Activated CD4-positive, alpha-beta T cell treated with anti-CD3 and anti-CD28 coated beads, Interleukin-2, amount 10 ng/mL, durations not matched to agents 24 days and 14 days (primary cell): ENCODE measurements at places on chromosomes 6 and 20.

DNA sequence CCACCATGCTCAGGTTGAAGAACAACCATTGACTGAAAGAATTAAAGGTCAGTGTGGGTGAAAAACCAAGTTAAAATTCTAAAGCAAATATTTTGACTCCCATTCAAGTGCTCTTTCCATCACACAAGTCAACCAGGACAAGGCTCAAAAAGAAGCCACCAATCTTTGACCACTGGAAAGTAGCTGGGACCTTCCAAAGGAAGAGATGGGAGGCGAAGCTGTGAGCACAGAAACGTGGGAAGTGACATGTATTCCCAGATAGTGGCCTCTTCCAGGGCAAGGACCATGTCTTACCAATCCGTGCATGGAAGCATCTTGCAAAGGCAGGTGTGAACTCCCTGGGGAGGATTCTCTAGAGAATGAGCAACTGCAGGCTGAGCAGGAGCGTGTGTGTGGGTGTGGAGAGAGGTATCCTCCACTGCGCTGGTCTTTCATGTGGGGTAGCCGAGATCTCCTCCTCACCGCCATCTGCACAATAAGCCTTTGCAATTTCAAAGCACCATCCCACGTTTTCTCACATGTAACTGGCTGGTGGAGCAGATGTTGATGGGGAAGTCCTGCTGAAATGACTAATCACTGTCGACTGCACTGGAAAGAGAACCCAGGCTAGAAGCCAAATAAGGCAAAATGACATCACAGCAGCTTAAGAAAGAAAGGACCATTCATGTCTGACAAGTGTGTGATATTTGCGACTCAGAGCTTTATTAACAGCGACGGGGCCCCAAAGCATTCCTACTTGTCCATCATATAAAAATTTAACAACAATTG, 189.4 kb upstream of the RREB1 start:
- peaks cover 23% of the 10 kb centered on the region for H3K4me1 ChIP-seq
- no peaks in the 10 kb centered on the region for H3K36me3 ChIP-seq
- DNase-seq, result peak; percentile 81
- H3K4me3 ChIP-seq, result no peak overlapping the region

- no peaks in the 10 kb centered on the region for H3K36me3 ChIP-seq
- no peak overlapping the region for H3K27ac ChIP-seq
- DNase-seq, result peak; percentile 88
- no peaks in the 10 kb centered on the region for H3K4me1 ChIP-seq
- no peak overlapping the region for H3K4me3 ChIP-seq
These were observed 72.5 kb downstream of the B3GAT2 start for GRCh38 chr6:70884074-70884983.

GRCh38 chr6:134111726-134112125, 59.3 kb upstream of the SLC2A12 start:
- peaks cover 20% of the 10 kb centered on the region for H3K27me3 ChIP-seq
- DNase-seq, result no peak
- H3K36me3 ChIP-seq, result no peaks in the 10 kb centered on the region
- H3K27ac ChIP-seq, result no peak overlapping the region
- peaks cover 2% of the 10 kb centered on the region for H3K4me1 ChIP-seq
- H3K4me3 ChIP-seq, result no peak overlapping the region

DNA sequence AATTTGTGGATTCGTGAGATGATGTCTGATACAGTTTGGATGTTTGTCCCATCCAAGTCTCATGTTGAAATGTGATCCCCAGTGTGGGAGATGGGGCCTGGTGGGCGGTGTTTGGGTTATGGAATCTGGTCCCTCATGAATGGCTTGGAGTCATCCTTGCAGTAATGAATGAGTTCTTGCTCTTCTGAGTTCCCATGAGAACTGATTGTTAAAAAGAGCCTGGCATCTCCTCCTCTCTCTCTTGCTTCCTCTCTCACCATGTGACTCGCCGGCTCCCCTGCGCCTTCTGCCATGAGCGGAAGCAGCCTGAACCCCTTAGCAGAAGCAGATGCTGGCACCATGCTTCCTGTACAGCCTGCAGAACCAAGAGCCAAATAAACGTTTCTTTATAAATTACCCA, 30.5 kb upstream of the RPP40 start:
- peaks cover 7% of the 10 kb centered on the region for H3K4me1 ChIP-seq
- H3K4me3 ChIP-seq, result no peak overlapping the region
- H3K27me3 ChIP-seq, result no peaks in the 10 kb centered on the region
- no peak overlapping the region for H3K27ac ChIP-seq
- no peak for DNase-seq

DNA sequence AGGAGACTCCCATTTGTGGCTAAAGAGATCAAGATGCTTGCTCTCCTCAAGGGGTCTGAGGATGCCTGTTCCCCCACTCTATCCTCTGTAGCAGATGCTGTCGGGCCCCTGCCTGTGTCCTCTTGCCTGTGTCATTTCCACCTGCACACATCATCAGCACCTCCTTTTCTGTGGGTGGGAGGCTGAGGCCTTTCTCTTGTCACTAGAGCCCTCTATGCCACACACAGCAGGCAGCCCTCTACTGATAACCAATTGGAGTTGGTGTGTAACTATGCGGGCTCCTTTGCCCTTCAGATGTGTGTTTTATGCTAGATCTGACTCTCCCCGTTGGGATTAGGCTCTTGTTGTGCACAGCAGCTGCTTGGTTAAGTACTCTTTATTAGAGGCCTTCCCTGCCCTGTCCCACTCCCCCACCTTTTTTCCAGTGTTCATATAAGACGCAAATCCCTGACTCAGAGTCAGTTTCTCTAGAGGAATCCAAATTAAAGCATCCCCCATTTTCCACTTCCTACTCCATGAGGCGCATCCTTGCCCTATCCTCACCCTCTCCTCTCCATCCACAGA, 7.7 kb downstream of the TREML2 start:
- H3K4me3 ChIP-seq, result no peak overlapping the region
- no peak overlapping the region for H3K27ac ChIP-seq
- no peaks in the 10 kb centered on the region for H3K27me3 ChIP-seq
- no peak for DNase-seq
- peaks cover 50% of the 10 kb centered on the region for H3K36me3 ChIP-seq
- peaks cover 31% of the 10 kb centered on the region for H3K4me1 ChIP-seq

- no peak overlapping the region for H3K4me3 ChIP-seq
- peaks cover 45% of the 10 kb centered on the region for H3K4me1 ChIP-seq
- no peak overlapping the region for H3K27ac ChIP-seq
- peaks cover 72% of the 10 kb centered on the region for H3K36me3 ChIP-seq
- no peak for DNase-seq
These were observed 10.0 kb downstream of the CD83 start for GRCh38 chr6:14127611-14128010.

DNA sequence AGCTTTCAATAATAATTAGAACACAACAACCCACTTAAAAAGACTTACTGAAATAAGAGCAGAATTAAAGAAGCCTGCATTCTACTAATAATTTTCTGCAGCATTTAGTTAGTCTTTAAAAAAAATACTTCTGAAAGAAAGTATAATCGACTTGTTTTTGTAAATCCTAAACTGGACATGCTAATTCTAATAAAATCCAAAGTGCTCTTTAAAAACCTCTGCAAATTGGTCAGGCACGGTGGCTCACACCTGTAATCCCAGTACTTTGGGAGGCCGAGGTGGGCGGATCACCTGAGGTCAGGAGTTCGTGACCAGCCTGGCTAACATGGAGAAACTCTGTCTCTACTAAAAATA, 57.5 kb upstream of the ARMH2 start:
- no peaks in the 10 kb centered on the region for H3K27me3 ChIP-seq
- H3K27ac ChIP-seq, result peak overlapping the region; percentile 91
- DNase-seq, result no peak
- peaks cover 55% of the 10 kb centered on the region for H3K4me1 ChIP-seq
- peaks cover 56% of the 10 kb centered on the region for H3K36me3 ChIP-seq
- H3K4me3 ChIP-seq, result peak overlapping the region; percentile 32

DNA sequence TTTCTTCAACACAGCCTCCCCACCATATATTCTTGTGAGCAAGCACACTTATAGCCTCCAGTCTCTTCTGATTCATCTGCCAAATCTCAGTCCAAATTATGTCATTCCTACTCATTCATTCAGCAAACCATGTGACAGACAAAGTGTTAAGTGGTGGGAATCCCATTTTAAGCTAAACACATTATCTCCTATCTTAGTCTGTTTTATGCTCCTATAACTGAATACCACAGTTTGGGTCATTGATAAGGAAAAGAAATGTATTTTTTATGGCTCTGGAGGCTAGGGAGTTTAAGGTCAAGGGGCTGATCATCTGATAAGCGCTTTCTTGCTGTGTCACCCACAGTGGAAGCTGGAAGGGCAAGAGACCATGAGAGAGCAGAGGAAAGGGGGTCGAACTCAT, 23.9 kb upstream of the SMIM13 start:
- no peak for DNase-seq
- H3K36me3 ChIP-seq, result no peaks in the 10 kb centered on the region
- H3K4me1 ChIP-seq, result no peaks in the 10 kb centered on the region

- no peak for DNase-seq
- no peaks in the 10 kb centered on the region for H3K4me1 ChIP-seq
- no peak overlapping the region for H3K4me3 ChIP-seq
- H3K36me3 ChIP-seq, result no peaks in the 10 kb centered on the region
- no peaks in the 10 kb centered on the region for H3K27me3 ChIP-seq
These were observed 654.2 kb upstream of the MAP3K7 start for GRCh38 chr6:91240878-91241603.

DNA sequence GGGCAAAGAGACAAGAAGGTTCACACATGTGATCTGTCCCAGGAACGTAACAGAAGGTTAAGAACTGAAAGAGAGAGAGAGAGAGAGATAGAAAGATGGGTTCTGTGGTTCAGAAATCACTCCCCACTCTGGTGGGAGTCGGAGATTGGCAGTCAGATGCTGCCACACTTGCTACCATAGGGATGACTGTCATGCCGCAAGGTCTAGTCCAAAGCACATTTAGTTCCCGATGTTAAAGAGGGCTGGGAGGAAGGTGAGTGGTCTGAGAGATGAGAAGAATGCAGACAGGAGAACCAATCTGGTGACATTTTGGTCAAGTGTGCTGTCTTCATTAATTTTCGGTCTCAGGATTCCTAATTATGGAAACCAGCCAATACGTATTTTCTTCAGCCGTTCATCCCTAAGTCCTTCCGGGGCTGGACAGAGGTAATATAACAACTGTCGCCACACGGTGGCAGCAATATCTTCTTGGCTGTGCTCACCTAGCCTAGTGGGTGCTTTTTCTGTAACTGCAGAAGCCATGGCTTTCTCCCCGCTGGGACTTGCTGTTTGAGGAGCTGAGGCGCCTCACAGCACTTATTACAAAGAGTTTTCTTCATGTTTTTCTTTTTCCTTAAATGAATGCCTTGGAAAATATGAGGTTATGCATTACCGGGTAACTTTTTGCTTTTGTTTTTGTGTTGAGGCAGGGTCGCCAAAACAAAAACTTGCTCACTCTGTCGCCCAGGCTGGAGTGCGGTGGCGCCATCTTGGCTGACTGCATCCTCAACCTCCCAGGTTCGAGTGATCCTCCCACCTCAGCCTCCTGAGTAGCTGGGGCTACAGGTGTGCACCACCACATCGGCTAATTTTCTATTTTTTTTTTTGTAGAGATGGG, 46.0 kb downstream of the SLC35D3 start:
- peaks cover 4% of the 10 kb centered on the region for H3K4me1 ChIP-seq
- H3K4me3 ChIP-seq, result no peak overlapping the region
- H3K36me3 ChIP-seq, result no peaks in the 10 kb centered on the region
- no peak overlapping the region for H3K27ac ChIP-seq
- peaks cover 50% of the 10 kb centered on the region for H3K27me3 ChIP-seq

- H3K36me3 ChIP-seq, result no peaks in the 10 kb centered on the region
- no peak for DNase-seq
- no peak overlapping the region for H3K27ac ChIP-seq
- H3K4me3 ChIP-seq, result no peak overlapping the region
- peaks cover 35% of the 10 kb centered on the region for H3K27me3 ChIP-seq
These were observed 18.4 kb upstream of the MRPS18A start for GRCh38 chr6:43705996-43706395.

- no peak overlapping the region for H3K27ac ChIP-seq
- H3K27me3 ChIP-seq, result peaks cover 23% of the 10 kb centered on the region
- H3K4me3 ChIP-seq, result no peak overlapping the region
- no peaks in the 10 kb centered on the region for H3K36me3 ChIP-seq
These were observed 56.6 kb upstream of the POU3F2 start for GRCh38 chr6:98777762-98778161.

GRCh38 chr6:46505693-46506512, 14.7 kb upstream of the RCAN2 start:
- H3K4me1 ChIP-seq, result no peaks in the 10 kb centered on the region
- no peaks in the 10 kb centered on the region for H3K36me3 ChIP-seq
- no peak overlapping the region for H3K27ac ChIP-seq
- H3K27me3 ChIP-seq, result peaks cover 2% of the 10 kb centered on the region
- no peak for DNase-seq
- no peak overlapping the region for H3K4me3 ChIP-seq

GRCh38 chr6:113122060-113122459, 735.1 kb upstream of the MARCKS start:
- DNase-seq, result no peak
- no peaks in the 10 kb centered on the region for H3K36me3 ChIP-seq
- H3K4me3 ChIP-seq, result no peak overlapping the region
- no peak overlapping the region for H3K27ac ChIP-seq
- H3K27me3 ChIP-seq, result no peaks in the 10 kb centered on the region

DNA sequence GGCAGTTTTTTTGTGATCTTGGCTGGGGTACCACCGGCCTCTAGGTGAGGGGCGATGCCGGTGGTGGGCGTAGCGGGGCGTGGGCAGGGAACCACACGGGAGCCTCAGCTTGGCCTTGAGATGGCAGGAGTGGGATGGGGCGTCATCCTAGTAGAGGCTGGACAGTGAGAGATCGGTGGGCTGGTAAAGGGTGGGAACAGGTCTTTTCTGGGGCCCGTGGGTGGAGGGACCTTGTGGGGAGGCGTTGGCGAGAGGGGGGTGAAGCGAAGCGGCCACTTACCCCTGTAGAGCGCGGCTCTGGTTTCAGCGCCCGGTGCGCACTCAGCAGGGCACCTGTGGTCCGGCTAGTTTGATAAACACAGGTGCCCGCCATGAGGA, 12.0 kb downstream of the ITPR3 start:
- peak overlapping the region; percentile 73 for H3K4me3 ChIP-seq
- peak overlapping the region; percentile 85 for H3K27ac ChIP-seq
- H3K27me3 ChIP-seq, result no peaks in the 10 kb centered on the region
- DNase-seq, result no peak
- H3K36me3 ChIP-seq, result peaks cover 23% of the 10 kb centered on the region
- peaks cover 53% of the 10 kb centered on the region for H3K4me1 ChIP-seq

- no peaks in the 10 kb centered on the region for H3K27me3 ChIP-seq
- DNase-seq, result no peak
- H3K36me3 ChIP-seq, result peaks cover 29% of the 10 kb centered on the region
- H3K4me3 ChIP-seq, result no peak overlapping the region
- no peak overlapping the region for H3K27ac ChIP-seq
These were observed 114.9 kb downstream of the MAP3K5 start for GRCh38 chr6:136677344-136677743.

DNA sequence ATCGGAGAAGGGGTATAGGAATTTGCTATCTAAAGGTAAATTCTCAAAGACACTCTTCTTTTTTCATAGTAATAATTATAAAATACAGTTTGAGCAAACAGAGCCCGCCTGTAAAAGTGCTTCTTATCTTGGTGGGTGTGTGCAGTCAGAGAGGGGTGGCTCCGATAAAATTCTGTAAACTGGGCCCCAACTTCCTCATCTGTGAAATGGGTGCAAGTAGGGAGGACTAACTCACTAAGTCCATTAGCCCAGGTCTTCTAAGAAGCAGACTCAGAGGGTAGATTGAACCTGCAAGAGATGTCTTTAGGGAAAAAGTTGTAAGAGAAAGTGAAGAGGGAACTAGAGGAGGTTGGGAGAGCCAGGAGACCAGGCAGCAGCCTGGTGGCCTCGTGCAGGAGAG, 245.8 kb upstream of the RREB1 start:
- no peak for DNase-seq
- H3K27me3 ChIP-seq, result peaks cover 17% of the 10 kb centered on the region
- H3K4me3 ChIP-seq, result no peak overlapping the region
- no peaks in the 10 kb centered on the region for H3K36me3 ChIP-seq
- H3K4me1 ChIP-seq, result peaks cover 7% of the 10 kb centered on the region

- DNase-seq, result no peak
- no peak overlapping the region for H3K27ac ChIP-seq
- peak overlapping the region; percentile 20 for H3K4me3 ChIP-seq
- H3K4me1 ChIP-seq, result peaks cover 75% of the 10 kb centered on the region
- peaks cover 47% of the 10 kb centered on the region for H3K36me3 ChIP-seq
These were observed 19.3 kb downstream of the JARID2 start for GRCh38 chr6:15264902-15265761.
